Cortex of kidney (tissue), 1 donor: ENCODE measurements at places on chromosomes 5 and 9.

GRCh38 chr9:116482740-116483139 is 204.4 kb upstream of the TRIM32 start:
- DNase-seq = no peak

- no peak for DNase-seq
Measured at GRCh38 chr9:109604131-109604530, 106.0 kb upstream of the PTPN3 start.

- DNase-seq = no peak
Measured at GRCh38 chr9:14485366-14485765, 171.4 kb upstream of the NFIB start.

DNA sequence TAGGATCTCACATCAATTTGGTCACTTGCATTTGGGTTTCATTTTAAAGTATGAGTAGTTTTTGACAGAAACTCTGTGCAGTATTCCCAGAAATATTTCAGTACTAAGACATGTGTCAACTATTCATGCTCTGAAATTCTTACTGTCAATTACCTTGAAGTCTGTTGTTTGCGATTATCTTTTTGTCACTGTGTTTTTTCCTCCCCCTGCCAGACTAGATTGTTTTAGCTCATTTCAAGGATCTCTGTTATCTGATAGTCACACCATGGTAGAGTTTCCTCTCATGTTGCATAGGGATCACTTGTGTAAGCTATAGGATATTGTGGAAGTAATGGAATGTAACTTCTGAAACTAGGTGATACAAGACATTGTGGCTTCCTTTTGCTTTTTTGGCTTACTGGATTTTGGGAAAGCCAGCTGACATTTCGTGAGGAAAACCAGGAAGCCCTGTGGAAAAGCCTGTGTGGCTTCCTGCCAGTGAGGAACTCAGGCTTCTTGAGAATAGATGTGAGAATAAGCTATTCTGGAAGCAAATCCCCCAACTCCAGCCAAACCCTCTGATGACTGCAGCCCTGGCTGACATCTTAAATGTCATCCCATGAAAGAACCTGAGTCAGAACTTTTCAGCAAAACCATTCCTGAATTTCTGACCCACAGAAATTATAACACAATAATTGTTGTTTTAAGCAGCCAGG is 122.2 kb downstream of the FGF10 start:
- DNase-seq = no peak

DNA sequence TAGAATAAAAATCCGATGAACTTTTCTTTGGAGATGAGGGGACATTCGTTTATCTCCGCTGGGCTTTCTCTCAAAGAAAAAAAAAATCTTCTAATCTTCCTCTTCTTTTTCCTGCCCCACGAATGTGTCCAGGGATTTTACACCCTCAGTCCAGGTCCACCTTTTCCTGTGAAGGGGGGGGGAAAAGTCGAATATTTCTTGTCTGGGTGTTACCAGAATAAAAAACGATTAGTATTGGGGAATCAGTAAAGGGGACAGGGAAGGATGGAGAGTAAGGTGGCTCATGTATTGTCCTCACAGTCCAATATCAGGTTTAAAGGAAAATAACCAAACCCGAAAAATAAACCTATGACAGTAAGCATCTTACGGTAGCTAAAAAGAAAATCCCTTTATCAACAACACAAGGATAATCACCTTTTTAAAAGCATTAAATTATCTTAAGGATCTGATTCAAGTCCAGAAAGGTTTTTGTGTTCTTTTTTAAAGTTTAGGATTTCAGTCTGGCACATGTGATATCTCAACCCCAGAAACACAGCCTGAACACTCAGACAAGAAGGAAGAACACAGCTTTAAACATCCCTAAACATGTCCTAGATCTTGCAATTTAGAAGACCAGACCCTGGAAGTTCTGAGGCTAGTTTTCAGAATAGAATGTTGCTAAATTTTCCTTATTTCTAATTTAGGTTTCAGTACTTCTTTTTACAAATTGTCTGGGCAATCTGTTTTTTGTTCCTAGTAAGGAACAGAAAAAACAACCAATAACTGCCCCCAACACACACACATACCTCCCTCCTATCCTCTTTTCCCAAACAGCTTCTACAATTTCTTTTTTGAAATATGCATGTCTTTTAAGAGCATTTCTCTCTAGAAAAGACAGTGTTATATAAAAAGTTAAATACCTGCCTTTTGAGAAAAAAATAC is 1.2 kb downstream of the ZNF608 start:
- DNase-seq = no peak

- no peak for DNase-seq
Measured at GRCh38 chr5:120640778-120641177, 176.7 kb downstream of the PRR16 start.

- no peak for DNase-seq
Measured at GRCh38 chr9:127968700-127969383, 11.9 kb downstream of the EEIG1 start.

- no peak for DNase-seq
Measured at GRCh38 chr5:38899936-38900335, 54.1 kb downstream of the OSMR start.

DNA sequence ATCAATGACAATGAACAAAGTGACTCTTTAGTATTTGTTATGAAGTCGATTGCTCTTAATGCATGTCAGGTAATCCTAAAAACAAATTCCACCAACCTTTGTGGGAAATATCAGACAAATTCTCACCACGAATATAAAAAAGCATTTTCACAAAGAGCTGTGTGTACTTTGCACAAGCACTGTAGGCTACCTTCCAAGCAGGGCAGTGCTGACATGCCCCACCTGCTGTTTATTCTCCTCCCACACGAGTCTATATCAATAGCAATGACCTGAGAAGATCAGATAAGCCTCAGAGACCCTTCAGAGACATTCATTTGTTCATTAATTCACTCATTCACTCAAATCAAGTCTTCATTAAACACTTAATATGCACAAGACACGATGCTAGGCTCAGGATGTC is 469.1 kb downstream of the ZSWIM6 start:
- no peak for DNase-seq

GRCh38 chr5:107563959-107564544 is 106.7 kb downstream of the EFNA5 start:
- no peak for DNase-seq

DNA sequence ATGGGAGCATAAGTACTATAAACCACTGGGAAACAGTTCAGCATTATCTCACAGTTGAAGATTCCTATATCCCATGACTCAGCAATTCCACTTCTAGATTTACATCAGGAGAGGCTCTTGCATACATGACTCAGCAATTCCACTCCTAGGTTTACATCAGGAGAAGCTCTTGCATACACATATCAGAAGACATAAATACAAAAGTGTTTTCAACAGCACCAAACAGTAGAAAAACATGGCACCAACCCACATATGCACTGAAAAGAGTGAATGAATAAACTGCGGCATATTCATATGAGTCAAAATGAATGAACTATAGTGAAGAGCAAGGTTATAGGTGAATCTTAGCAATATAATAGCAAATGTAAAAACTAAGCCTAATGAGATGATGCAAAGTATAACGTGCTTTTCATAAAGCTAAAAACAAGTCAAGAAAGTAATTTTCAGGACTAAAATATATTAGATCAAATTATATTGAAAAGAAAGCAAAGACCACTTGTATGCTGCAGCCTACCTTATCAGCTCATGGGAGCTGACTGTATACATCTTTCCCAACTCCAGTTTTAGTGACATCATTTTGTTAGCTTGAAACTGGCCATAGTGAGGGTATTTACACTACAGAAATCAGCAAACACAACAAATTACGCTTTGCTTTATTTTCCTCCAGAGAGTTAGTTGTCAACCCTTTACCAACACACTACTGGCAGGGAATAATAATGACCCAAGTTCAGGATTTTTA is 95.8 kb downstream of the ANKRD18B start:
- no peak for DNase-seq

GRCh38 chr9:82454509-82455190 is 466.1 kb downstream of the SPATA31D1 start:
- DNase-seq = no peak

GRCh38 chr9:14908295-14909180 is 1.7 kb downstream of the FREM1 start:
- no peak for DNase-seq

GRCh38 chr5:87722286-87722685 is 309.6 kb upstream of the CCNH start:
- no peak for DNase-seq

GRCh38 chr5:116453988-116454411 is 120.6 kb downstream of the SEMA6A start:
- no peak for DNase-seq

DNA sequence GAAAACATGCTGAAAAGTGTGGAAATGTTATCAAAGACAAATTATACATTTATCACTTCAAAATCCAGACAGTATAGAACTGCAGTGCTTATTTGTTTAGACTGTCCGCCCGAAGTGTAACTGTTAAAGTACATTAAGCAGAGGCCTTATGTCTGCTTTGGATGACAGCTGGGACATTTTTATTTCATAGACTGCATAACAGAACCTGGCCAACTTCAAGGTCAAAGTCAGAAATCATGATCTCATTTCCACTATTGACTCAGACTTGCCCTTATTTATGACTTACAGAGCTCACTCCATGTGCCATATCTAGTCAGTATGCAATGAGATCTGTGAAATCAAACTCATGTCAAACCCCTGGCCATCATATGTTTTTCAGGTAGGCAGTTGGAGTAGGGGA is 87.7 kb downstream of the RAB3C start:
- DNase-seq = no peak

DNA sequence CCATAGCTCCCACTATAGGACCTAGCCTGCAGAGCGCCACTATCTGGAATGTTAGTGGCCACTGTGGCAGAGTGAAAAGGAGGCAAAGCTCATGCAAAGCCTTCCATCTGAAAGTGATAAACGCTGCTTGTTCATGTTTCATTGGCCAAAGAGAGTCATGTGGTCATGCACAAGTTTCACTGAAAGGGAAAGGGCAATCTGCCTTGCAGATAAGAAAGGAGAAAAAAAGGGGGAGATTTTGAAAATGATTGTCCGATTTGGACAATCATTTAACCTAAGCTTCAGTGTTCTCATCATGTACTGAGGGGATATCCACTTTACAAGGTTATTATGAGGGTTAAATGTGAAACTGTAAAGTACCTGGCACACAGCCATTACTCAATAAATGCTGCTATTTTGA is 9.0 kb upstream of the MOB3B start:
- DNase-seq = no peak

GRCh38 chr5:16489322-16489791 is 23.8 kb upstream of the ZNF622 start:
- DNase-seq = no peak

- DNase-seq = no peak
Measured at GRCh38 chr5:125713109-125713805, 710.0 kb upstream of the GRAMD2B start.

- DNase-seq = no peak
Measured at GRCh38 chr5:75053304-75054133, 1.2 kb upstream of the GCNT4 start.

- no peak for DNase-seq
Measured at GRCh38 chr9:134993416-134993815, 75.7 kb upstream of the FCN1 start.

DNA sequence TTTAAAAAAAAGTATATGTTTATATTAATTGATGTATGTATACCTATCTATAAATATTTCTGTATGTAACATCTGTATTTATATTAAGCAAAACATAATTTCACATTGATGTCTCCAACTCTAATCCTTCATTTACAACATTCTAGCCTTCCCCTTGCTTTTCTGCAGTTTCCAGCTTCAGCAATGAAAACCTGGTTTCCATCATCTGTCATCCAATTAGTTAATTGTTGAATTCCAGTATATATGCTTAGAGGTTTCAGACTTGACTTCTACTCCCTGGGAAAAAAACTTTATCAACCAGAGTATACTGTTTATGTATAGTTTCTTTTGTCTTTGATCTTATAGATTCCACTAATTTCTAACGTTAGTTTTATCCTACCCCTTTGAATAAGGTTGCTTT is 38.4 kb downstream of the NMUR2 start:
- DNase-seq = no peak

DNA sequence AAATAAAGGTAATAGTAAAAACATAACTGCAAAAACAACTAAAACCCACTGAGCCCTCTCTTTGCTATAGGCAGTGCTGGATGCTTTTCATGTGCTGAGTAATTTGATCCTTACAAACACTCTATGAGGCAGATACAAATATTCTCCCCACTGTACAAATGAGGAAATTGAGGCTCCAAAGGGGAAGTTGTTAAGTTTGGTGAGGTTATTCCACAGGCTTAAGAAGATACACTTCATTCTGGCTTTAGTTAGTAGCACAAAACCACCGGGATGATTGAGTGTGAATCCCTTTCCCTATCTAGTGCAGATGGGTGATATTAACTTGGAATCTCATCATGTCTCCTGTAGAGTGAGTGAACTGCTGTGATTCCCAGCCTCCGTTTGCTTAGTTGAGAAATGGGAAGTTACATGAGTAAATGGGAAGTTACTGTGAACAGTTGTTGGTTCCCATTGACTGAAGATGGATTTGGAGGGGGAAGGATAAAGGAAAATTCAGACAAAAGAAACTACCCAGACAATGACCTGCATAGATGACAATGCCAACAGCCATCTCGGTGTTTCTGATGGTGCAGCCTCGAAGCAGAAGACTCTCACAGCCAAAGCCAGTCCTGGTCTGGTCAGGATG is 208.3 kb downstream of the ATP10B start:
- DNase-seq = no peak

DNA sequence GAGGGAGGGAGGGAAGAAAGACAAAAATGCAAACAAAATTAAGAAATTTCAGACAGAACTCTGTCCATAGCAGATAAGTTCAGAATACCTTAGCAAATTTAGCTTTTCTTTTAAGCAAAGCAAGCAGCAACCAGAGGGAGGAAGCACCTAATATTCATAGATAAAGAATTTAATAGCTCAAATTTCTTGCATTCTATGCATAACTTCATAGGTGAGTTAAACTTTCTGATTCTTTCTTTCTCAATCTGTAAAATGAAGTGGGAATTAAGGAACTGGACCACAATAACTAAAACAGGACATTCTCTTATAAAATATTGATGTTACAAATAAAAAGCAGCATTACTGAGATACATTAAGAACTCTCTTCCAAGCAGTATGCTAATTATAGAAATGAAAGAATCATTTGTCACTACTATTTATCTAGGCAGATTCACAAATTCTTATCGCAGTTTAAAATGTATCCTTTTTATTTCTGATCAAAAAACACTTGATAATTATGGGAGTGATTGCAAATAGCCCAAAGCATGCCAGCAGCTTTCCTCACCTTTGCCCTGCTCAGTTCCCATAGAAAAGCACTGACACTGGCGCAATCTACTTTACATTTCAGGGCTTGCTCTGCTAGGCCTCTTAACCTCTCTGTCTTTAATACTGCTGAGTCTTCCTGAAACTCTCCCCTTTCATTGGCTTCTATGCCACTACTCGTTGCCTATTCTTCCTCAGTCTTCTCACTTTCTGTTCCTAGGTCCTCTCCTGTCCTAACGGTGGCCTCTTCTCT is 341.8 kb downstream of the PIK3R1 start:
- DNase-seq = no peak

- DNase-seq = no peak
Measured at GRCh38 chr9:71071633-71072032, 49.8 kb downstream of the TRPM3 start.

GRCh38 chr5:72179028-72179815 is 71.9 kb downstream of the MAP1B start:
- DNase-seq = no peak

GRCh38 chr5:138350563-138350890 is 2.0 kb upstream of the KDM3B start:
- DNase-seq = no peak

GRCh38 chr9:70468291-70468690 is 53.8 kb upstream of the KLF9 start:
- DNase-seq = no peak

- no peak for DNase-seq
Measured at GRCh38 chr5:83396662-83397061, 74.9 kb upstream of the VCAN start.

- no peak for DNase-seq
Measured at GRCh38 chr5:6902597-6902996, 189.4 kb downstream of the TENT4A start.
